Activated effector memory CD4-positive, alpha-beta T cell treated with anti-CD3 and anti-CD28 coated beads, Interleukin-2, amount 50 U/mL, for 16 hours (primary cell): ENCODE measurements at places on chromosomes 7 and 10.

DNA sequence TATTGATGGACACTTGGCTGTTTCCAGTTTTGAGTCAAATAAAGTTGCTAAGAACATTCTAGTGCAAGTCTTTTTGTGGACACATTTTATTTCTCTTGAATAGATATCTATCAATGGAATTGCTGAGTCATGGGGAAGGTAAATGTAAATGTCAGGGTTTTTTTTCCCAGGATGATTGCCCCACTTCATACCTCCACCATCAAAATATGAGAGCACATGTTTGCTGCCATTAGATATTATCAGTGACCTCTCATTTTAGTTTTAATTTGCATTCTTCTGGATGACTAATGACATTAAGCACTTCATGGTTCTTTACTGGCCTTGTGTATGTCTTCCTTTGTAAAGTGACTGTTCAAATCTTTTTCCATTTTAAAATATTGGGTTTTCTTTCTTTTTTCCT, 45.7 kb downstream of the PAPSS2 start:
- no peak for DNase-seq

GRCh38 chr7:38179776-38180226, 1.8 kb downstream of the STARD3NL start:
- no peak for DNase-seq

DNA sequence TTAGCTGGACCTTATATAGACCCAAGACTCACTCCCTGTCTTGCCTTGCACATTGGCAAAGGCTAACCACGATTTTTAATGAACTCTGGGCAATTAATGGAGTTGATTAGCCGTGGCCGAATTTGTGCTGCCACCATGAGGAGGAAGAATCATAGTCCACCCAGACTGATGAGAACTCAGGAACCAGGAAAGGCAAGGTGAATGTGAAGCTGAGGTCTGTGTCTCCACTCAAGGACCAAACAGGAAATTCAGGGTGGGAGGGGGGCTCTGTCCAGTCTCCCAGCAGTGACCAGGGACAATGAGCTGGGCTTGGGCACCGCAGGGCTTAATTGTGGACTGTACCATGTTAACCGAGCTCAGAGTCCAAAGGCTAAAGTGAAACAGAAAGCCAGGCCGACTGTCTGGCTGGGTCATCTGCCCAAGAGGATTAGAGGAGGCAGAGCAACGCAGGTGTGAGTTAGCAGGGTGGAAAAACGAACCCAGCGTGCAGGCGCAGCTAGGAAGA, 127.0 kb upstream of the JCAD start:
- no peak for DNase-seq

DNA sequence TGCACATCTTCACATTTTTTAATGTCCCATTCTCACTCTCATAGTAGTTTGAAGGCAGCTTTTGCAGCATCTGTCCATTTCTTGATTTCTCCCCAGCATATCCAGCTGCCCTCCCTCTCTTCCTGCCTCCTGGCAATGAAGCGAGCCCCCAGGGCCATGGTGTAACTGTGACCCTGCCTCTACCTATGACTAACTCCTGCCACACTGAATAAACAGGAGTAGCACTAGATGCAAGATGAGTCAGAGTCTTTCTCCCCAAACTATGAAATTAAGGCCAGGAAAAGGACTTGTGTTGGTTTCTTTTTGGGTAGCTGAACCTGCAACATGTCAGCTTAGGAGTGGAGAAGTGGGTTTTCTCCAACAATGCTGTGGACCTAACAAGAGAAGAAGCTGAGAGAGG, 329.0 kb downstream of the RNLS start:
- no peak for DNase-seq

GRCh38 chr7:107744345-107744750, 406 bp downstream of the CBLL1 start:
- no peak for DNase-seq

DNA sequence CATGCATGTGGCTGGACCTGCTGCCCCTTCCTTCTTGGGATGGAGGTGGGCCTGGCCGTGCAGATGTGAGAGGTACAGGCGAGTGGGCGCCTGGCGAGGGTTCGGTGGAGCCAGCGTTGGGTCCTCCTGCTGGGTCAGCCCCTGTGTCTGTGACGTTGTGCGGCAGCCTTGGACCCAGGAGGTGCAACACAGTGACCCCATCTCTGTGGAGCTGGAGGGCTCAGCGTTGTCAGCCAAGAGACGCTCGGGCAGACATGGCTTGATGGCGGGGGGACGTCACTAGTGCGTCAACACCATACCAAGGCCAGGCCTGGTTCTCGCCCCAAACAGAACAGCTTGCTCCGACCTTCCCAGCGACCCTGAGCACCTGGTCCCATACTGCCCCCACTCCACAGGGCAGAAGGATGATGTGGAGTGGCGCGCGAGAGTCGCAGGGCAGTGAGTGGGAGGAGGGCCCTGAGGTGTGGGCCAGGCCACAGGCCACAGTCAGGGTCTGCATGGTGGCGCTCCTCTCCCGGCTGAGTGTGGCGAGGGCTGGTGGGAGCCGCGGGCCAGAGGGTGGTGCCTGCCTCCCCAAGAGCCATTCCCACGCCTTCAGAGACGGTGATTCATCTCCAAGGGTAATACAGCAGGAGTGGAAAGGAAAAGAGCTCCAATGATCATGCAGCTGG, 184.4 kb downstream of the DNAJB6 start:
- DNase-seq, result peak; percentile 44
